Iris pigment epithelial cell (primary cell): ENCODE measurements at places on chromosomes 11 and 22.

DNA sequence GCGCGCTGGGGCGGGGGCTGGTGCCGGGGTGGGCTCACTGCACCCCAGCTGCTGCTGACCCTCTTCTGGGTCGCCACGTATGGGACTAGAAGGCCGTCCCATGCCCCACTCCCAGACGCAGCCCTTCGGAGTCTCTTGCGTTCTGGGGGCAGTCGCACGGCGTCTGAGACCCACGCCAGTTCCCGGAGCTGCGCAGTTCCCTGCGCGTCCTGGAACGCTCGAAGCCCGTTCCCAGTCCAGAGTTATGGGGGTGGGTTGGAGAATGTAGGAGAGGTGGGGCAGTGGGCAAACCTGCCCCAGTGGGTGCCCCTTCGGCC is 375 bp downstream of the LAYN start:
- no peak for DNase-seq

- DNase-seq, result no peak
Observed at GRCh38 chr11:96103721-96104120, 179.8 kb upstream of the MTMR2 start.

DNA sequence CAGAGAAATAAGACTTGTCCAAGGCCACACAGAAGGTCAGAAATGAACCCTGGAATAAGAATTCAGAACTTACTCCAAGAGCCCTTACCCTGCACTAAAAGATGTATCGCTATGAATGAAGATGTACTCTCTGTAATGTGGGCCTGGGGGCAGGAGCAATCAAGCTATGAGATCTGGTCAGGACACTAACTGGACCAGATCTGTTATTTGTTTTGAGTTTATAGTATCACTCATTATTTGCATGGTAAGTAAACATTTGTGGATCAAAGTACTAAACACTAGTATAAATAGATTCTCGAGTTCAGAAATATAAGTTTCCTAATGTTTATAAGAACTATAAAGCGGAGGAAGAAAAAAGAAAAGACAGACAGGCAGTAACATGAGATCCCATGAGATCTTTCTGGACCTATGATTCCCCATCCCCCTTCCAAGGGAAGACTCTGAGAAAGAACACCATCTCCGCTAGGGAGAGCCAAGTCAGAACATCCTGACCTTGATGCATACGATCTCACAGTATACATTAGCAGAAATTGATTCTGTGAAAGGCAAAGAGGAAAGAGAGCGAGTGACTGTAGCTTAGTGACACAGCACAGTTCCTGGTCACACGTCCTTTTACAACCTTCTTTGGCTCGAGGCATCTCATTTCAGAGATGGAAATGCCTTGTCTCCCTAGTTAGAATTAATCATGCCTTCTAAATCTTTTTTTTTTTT is 71.2 kb downstream of the USP35 start:
- DNase-seq, result peak; percentile 24

- no peak for DNase-seq
Observed at GRCh38 chr11:76554767-76555166, 109.9 kb downstream of the EMSY start.

DNA sequence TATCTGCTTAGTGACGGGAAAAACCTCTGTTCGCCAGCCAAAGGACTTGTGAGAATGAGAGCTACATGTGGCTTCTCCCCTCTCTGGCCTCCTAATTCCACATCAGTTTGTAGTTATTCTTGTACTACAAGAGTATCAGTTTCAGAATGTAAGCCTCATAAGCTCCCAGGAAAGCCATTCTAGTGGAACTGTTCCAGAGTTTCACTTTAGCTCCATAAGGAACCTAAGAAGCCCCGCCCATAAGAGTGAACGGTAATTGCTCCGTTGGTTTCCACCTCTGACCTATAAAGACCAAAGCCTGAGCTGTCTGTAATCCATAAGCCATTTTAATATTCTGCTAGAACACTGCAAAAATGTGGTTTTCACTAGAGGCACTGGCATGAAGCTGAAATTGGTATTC is 53.0 kb downstream of the SIK3 start:
- peak; percentile 79 for DNase-seq

DNA sequence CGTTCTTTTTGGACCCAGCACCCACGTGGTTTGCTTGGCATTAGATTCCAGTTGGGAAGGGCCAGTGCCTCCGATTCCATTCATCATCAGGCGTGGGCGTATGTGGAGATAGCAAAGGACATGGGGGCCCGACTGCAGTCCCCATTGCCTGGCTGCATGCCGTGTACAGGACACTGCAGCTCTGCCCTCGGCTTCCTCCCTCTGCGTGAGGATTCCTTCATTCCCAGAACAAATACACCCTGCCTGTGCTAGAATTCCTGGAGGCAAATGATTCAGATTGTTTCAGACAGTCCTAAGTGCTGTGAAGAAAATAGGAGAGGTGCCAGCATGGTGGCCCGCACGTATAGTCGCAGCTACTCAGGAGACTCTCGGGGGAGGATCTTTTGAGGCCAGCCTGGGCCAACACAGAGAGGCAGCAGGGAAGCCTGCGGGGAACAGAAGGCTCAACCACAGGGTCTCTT is 15.4 kb downstream of the DERL3 start:
- DNase-seq, result no peak

DNA sequence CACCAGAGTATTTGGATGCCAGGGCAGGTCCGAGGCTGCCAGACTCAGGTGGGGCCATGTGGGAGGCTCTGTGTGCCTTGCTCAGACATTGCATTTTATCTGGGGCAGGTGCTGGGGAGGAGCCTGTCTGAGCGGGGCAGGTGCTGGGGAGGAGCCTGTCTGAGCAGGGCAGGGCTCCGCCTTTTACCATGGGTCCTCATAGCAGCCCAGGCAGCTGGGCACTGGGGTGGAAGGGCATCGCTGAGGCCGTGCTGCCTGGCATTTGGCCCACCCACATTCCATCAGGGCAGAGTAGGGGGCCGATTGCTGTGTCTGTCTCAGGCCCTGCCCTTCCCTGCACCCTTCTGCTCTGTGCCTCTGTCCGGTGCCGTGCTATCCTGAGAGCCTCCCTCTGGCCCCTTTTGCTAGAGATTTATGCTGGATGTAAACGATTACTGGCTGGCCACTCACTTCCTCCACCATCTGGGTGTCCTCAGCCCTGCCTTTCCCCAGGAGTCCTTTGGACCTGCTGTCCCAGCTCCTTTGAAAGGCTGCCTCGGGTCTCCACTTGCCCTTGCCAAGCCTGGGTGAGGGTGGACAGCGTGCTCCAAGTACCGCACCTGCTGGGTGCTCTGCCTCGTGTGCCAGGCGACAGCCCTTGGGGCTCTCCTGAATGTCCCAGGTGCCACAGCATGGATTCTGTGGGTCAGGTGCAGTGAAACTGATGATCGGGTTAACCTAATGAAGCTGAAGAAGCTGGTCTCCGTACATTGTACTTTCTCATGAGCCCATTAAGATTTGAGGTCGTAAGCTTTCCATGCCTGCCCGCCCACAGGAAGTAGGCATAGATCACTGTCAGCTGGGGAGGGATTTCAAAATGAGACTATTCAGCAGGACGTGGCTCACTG is 281.6 kb downstream of the TBC1D22A start:
- peak; percentile 52 for DNase-seq

DNA sequence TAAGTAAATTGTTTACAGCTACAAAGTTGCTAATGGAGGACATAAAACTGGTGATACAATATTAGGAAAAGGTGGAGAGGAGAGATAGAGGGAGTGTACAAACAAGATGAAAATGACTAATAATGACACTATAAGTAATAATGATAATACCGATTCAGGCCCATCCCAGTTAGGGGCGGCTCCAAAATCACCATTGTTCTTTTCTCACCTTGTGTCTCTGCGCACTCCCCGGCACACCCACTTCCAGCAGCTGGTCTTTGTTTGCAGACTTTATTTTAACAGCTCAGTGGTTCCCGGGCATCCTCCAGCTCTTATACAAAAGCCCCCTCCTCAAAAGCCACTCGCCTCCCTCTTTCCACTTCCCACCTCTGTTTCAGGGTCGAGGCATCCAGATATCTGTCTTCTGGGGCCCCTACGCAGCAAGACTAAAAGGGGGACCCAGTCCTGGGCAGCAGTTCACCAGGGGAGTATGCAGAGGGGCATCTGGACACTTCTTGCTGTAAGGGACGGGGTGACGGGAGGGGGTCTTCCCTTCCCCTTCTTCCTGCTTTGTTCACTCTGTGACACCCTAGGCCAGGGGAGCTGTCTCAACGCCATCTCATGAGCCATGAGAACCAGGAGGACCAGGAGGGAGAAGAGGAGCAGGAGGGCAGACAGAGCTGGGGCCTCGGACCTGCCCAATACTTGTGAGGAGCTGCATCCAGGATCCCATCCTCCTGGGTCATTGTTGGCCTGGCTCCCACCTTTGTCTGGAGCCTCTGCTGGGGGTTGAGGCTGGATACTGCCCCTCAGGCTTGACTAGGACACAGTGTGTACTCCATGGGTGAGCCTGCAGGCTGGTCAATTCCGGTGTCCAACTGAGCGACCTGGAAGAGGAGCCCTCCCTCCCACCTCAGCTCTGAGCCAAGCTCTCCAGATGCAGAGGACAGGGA is 2.7 kb downstream of the APOL2 start:
- DNase-seq, result no peak

GRCh38 chr11:18710545-18710944 is 12.0 kb downstream of the TMEM86A start:
- no peak for DNase-seq

DNA sequence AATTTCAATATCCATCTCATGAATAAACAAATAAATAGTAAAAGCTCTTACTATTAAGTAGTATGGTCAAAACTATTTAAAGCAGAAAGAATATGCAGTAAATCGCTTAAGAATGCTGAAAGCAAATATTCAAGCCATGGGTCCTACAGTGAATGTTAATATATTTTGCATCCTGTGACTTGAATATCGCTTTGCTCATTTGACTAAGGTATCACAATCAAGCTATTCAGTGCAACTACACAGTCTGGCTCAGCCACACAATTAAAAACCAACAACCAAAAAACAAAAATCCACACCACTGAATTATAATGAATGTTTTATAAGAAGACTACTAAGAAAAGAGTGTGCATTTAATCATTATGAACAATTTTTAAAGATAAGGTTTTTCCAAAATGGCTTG is 45.3 kb downstream of the RAB6A start:
- DNase-seq, result no peak

DNA sequence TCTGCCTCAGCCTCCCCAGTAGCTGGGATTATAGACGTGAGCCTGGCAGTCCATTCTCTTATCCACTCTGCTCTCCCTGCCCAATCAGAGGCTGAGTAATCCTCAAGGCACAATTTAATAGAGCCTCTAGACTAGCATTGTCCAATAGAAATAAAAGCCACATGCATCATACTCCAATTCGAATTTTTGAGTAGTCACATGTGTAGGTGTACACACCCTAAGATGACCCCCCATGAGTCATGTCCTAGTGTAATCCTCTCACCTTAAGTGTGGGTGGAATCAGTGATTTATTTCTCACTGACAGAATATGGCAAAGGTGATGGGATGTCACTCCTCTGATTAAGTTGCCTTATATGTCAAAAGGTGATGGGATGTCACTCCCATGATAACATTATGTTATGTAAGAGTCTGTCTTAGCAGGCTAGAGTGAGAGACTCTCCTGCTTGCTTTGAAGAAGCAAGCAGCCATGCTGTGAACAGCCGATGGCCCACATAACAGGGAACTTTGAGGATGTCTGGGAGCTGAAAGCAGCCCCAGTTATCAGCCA is 61.3 kb downstream of the MN1 start:
- DNase-seq, result no peak

DNA sequence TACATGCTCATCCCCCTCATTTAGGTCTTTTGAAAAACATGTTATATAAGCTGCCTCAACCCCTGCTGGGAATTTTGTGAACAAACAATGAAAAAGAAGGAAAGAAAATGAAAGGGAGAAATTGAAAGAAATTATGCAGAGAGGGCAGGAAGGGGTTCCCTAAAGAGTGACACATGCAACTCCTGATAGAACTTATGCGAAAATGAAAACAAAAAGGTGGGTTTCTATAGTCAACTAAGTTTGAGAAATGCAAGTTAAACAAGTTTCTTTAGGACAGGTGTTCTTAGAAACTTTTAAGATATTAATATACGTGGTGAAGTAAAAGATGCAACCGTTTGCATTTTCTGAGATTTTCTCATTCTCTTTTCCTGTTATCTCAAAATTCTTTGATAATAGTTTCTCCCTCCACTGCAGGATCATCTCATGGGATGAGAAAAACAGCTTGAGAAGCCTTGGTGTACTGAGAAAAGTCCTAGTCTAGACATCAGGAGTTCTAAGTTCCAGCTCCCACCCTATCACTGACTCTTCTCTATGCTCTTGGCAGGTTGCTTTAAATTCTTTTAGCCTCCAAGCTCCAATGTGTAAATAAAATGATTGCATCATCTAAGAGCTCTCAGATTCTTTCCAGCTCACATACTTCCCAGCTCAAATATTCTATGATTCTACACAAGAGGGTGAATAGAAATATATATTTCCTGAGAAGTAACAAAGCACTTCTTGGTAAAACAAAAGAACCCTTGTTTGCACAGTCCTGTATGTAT is 109.2 kb downstream of the FAM76B start:
- peak; percentile 92 for DNase-seq

- DNase-seq, result peak; percentile 53
Observed at GRCh38 chr11:124081483-124081882, 33.8 kb upstream of the VWA5A start.

DNA sequence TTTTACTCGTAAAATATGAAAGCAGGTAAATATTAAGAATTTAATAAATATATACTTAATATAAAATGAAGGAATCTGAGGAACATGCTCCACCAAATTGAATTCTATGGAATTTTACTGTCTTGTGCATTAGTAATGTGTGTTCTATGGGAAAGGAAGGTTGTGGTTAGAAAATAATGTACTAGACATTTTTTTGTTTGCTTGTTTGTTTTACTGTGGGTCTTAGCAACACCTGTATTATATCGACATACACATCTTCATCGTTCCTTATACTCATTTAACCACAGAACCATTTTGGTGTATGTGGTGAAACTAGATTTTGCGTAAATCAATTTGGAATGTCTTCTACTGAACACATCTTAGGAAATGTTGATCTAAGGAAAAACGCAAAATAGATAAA is 114.1 kb upstream of the MTMR2 start:
- no peak for DNase-seq

DNA sequence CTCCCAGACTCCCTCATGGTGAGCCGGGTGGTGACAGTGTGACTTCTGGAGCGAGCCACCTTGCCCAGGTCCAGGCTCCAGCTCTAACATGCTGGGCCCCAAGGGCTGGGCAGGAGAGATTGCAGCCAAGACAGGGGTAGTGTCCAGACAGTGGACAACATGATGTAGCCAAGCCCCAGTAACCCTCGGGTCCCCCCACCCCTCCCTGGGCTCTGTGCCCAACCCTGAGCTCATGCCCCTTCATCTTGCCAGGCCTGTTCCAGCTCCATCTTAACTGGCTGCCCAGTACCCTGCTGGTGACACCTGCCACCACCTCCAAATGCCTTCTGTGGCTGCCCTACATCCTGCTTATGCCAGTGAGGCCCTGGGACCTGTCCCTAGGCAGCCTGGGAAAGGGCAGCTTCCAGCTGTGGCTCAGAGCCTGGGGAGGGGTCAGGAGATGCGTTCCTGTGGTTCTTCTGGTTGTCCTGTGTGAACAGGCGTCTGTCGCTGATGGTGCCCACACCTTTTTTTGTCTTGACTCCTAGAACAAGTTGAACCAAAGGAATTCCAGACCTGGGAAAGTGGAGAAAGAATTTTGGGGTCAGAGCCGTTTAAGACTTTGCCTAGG is 12.5 kb upstream of the SYT12 start:
- DNase-seq, result no peak

GRCh38 chr11:68442433-68442832 is 18.1 kb upstream of the PPP6R3 start:
- DNase-seq, result no peak
